Activated CD4-positive, CD25-positive, alpha-beta regulatory T cell (primary cell): ENCODE measurements at places on chromosomes 3 and 15.

GRCh38 chr3:97971679-97972567 lies at the start of gene RIOX2:
Gene RIOX2, minus strand, starts transcription at chr3:97972431. Its CDS starts 4,838 bp downstream, at chr3:97967593.
- peak; percentile 61 for DNase-seq

DNA sequence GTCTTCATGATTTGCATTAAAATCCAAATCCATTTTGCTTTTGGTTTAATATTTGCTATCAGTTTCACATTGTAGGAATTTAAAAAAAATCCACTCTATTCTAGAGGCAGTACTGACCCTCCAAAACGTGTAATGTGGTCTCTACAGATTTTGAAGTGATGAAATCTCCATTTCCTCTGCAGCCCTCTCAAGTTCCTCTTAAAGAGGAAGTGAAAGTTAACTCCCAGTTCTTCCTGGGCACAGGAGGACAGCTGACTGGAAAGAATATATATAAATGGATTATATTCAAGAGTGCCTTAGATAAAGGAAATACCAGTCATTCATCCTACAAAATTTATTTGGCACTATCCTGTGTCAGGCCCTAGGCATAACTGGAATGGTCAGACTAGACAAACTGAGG lies 83.5 kb upstream of the PLCL2 start:
- DNase-seq, result no peak

GRCh38 chr3:160053048-160053391 lies 64.4 kb downstream of the IL12A start:
- no peak for DNase-seq

- DNase-seq, result no peak
Measured at GRCh38 chr3:2390926-2391532, 292.4 kb downstream of the CNTN4 start.

DNA sequence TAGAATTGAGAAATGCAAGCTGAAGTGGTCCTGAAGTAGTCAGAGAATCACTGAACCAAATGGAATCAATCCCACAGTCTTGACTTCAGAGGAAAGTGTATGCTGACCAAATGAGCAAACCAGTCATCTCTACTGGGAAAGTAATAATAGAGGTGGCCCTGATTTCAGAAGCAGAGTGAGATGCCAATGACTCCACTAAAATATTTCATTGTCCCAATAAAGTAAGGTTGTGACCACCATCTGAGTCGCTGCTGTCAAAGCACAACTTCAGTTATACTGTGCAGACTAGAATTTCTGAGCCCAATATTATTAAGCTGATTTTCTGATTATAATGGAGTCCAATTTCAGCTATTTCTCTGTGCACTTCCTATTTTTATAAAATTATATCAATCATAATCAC lies 334.4 kb upstream of the THBS1 start:
- DNase-seq, result no peak

DNA sequence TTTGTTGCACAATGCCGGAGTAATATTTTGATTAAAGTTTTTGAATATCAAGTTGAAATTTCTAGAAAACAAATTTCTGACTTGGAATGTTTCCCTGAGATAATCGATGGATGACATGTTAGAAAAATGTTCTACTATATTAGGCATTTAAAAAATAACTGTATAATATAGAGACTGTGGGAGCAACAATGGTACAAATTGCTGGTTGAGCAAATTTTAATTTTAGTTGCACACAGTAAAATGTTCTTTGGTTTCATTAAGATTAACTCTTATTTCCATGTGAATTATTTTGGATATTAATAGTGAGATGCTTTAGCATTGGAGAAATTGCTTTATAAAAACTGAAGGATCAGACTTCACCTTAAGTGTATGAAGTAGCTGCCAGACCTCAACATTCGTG lies 9.3 kb downstream of the USP3 start:
- DNase-seq, result no peak
